ENCODE measurements at places on chromosomes 12 and 14. TPM values are rescaled to one million over a fixed set of nuclear protein-coding genes. Genes with fewer than 3 reads are reported as not detected.

Gene IL31
- total RNA-seq = not detected

Gene ZC2HC1C
- total RNA-seq = 1.3 TPM

Gene APOF
- total RNA-seq = not detected

Gene ZNF84
- 24.4 TPM for total RNA-seq

Gene TMTC2
- 1.7 TPM for total RNA-seq

DNA sequence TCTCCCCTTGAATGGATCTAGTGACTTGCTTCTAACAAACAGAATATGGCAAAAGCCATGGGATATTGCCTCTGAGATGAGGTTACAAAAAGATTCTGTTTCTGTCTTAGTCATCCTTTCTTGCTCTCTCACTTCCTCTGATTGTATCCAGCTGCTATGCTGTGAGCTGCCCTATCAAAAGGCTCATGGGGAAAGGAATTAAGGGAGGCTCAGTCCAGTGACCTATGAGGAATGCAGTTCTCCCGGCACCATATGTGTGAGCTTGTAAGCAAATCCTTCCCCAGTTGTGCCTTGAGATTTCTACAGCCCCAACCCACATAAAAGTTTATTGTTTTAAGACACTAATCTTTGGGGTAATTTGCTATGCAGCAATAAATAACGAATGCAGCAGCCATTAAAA lies 183.1 kb downstream of the KLHL28 start:
- H3K36me3 ChIP-seq = no peaks in the 10 kb centered on the region
- H3K27me3 ChIP-seq = no peaks in the 10 kb centered on the region
- no peak overlapping the region for H3K4me3 ChIP-seq
- no peak for DNase-seq
- no peaks in the 10 kb centered on the region for H3K4me1 ChIP-seq

DNA sequence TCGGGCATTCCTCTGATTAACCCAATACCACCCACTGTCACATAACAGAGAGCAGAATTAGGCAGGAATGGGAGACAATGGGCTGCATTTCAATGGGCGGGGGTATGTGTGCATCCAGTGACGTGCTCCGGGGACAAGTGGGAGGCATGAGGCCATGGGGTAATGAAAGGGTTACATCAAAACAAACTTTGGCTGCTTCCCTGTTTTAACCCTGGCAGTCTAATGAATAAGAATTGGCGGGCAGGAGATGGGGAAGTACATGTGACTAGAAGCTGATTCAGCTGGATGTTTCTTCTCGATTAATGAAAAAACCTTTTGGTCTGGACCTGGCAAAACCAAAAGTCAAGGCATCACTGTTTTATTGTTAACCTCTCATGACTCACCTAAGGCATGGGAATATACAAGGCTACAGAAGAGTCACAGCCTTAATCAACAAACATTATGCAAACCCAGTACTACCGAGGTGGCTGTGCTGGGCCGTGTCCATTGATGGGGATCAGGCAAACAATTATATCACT lies 44.2 kb downstream of the SOCS2 start:
- no peaks in the 10 kb centered on the region for H3K36me3 ChIP-seq
- H3K4me3 ChIP-seq = no peak overlapping the region
- DNase-seq = peak; percentile 69
- no peaks in the 10 kb centered on the region for H3K27me3 ChIP-seq

- H3K4me1 ChIP-seq = peaks cover 22% of the 10 kb centered on the region
- DNase-seq = no peak
- peaks cover 3% of the 10 kb centered on the region for H3K27me3 ChIP-seq
- H3K4me3 ChIP-seq = no peak overlapping the region
- no peak overlapping the region for H3K27ac ChIP-seq
- no peaks in the 10 kb centered on the region for H3K36me3 ChIP-seq
These were observed 7.7 kb upstream of the KRT82 start for GRCh38 chr12:52413782-52414345.

DNA sequence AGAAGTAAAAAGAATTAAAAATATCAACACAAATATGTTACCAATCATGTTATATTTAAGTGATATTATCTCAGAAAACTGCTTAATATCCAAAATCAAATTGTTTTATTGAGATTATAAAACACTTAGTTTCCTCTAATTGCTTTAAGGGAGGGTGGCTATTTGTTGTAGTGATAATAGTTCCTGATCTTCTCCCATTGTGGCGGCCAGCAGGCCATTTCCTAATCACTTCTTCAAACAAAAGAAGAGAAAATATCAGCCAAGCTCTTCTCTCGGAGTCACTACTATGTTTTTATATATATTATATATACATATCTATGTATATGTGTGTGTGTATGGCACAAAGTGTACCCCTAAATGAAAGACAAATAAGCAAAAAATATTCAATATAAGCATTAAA lies 31.5 kb downstream of the ERO1A start:
- peaks cover 54% of the 10 kb centered on the region for H3K36me3 ChIP-seq
- no peak overlapping the region for H3K27ac ChIP-seq
- no peak overlapping the region for H3K4me3 ChIP-seq
- no peak for DNase-seq
- H3K27me3 ChIP-seq = no peaks in the 10 kb centered on the region
- H3K4me1 ChIP-seq = no peaks in the 10 kb centered on the region

Data from MCF 10A (cell line).